ENCODE measurements at places on chromosomes 11 and 22.

DNA sequence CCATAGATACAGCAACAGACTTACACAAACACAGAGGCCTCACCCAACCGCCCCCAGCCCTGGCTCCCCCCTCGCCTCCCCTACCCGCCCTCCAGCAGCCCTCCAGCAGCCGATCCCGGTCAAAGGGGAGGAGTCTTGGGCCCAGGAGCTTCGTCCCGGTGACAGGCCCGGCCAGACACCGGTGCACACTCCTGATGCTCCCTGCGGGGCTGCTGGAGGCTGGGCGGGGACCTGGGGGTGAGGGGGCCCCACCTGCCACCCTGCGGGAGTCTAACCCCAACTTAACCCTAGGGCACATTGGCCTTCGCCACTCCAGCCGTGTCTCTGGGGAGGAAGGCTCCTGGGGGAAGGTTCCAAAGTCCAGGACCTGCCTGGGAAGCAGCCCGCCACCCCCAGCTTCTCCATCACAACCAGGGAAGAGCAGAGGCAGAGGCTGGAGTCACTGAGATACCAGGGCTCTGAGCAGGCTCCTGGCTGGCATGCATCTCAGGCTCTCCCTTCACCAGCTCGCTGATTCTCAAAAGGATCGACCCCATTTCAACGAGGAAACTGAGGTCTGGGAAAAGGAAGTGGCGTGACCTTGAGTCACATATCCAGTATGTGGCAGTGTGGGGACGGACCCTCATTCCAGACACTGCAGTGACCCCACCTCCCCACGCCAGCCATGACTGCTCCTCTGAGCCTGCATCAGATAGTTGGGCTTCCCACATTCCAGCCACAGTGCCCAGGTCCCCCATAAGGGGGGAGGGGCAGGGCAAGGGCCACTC, 14.4 kb downstream of the BCL9L start:
- DNase-seq = no peak

- DNase-seq = no peak
Observed at GRCh38 chr22:46769706-46770105, 7.3 kb downstream of the TBC1D22A start.

- no peak for DNase-seq
Observed at GRCh38 chr11:64015935-64016845, 19.5 kb upstream of the FLRT1 start.

- DNase-seq = peak; percentile 56
Observed at GRCh38 chr22:49992921-49993648, 19.5 kb downstream of the IL17REL start.

DNA sequence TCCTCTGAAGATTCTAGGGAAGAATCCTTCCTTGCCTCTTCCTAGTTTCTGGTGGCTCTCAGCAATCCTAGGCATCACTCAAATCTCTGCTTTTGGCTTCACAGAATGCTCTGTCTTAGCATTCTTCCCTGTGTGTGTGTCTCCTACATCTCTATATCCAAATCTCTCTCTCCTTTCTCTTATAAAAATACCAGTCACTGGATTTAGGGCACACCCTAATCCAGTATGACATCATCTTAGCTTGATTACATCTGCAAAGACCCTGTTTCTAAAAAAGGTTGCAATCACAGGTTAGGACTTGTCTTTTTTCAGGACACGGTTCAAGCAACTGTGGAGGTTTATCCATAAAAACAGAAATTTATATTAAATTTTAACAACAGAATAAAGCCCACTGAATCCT, 54.4 kb downstream of the NARS2 start:
- DNase-seq = no peak

- no peak for DNase-seq
Observed at GRCh38 chr22:35752863-35753189, 35.2 kb downstream of the APOL5 start.

GRCh38 chr11:109728056-109728455, 306.1 kb downstream of the C11orf87 start:
- no peak for DNase-seq

GRCh38 chr11:9990221-9990973, 303.6 kb downstream of the SBF2 start:
- no peak for DNase-seq

DNA sequence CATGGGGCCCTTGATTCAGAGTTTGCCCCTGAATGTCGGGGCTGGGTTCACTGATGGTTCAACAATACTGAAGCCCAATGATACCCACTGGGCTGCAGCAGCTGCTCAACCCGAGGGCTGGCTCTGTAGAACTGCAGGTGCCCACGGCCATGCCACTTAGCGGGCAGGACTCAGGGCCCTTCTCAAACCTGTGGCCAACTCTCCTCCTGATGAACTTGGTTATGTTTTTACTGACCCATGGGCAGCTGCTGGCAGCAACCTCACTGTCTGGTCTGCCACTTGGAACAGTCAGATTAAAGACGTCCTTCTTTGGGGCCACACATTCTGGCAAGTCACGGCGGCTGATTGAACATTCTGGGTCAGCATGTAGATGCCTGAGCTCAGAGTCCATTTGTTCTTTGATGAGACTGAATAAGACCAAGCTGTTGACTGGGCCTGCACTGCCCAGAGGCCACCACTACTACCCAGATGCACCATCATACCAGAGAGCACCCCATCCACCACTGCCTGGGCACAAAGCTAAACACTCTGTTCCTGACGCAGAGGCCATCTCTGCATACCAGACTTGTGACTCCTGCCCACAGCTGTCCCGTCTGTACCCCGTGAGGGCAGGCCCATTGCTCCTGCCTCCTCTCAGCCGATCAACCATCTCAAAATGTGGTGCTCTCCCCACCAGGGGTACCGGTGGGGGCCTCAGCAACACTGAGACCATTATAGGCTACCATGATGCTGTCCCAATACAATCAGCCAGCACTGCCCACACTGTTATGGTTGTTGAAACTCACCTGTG, 67.8 kb downstream of the SHANK2 start:
- no peak for DNase-seq

DNA sequence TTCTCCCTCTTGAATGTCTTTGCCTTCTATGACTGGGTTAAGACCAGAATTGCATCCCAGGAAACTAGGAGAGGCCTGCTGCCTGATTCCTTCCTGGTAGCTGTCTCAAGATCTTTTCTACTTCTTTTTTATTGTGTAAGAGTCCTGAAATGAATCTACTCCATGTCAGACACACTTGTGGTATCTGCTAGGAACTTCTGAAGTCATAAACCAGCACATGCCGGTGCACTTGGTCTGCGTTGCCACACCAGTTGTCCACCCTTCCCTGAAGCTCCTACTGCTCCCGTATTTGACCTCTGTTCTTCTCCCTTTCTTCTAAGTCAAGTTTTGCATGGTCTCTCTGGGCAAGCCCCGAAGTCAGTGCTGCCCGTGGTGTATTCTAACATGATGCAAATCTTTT, 644.2 kb downstream of the ETS1 start:
- no peak for DNase-seq

- DNase-seq = no peak
Observed at GRCh38 chr11:13166036-13166435, 111.6 kb upstream of the BMAL1 start.

GRCh38 chr22:38718414-38718813, 12.7 kb downstream of the GTPBP1 start:
- DNase-seq = no peak

- no peak for DNase-seq
Observed at GRCh38 chr22:39017596-39018365, 3.1 kb upstream of the APOBEC3D start.

- no peak for DNase-seq
Observed at GRCh38 chr11:67160872-67161783, 42.1 kb downstream of the KDM2A start.

GRCh38 chr22:27433585-27434190, 367.9 kb downstream of the MN1 start:
- no peak for DNase-seq

DNA sequence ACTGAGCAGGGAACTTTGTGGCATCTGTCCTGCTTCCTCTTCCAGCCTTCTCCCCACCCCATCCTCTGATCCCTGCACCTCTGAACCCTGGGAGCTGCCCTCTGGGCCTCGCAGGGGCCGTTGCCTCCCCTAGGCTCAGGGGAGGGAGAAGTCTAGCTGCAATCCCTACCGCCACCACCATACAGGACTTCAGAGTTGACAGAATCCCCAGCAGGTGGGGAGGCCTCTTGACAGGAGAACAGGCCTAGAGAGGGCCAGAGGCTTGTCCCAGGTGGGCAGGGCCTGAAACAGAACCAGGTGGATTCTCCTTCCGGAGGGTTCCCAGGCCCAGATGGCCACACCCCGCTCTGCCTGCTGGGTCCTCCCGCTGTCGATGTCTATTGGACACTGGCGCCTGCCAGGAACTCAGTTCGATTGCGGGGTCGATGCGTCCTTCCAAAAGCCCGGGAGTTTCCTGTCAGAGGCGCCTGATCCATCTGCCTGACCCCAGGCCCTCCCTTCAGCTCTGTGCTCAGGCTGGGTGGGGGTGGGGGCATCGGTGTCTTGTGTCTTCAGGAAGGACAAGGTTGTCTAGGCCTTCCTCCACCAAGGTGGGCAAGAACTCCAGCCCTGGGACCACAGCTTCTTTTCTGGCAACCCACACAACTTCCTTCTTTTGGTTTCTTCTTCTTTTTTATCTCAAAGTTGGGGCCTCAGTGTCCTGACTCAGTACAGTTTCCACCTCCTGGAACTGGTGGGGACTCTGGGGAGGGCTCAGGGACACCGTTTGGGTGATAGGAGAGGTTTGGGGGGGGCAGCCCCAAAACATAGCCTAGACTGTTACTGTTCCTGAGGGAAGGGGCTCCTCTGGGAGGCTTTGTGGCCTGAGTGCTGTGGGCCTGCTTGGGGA, 6.4 kb downstream of the STARD10 start:
- DNase-seq = no peak

DNA sequence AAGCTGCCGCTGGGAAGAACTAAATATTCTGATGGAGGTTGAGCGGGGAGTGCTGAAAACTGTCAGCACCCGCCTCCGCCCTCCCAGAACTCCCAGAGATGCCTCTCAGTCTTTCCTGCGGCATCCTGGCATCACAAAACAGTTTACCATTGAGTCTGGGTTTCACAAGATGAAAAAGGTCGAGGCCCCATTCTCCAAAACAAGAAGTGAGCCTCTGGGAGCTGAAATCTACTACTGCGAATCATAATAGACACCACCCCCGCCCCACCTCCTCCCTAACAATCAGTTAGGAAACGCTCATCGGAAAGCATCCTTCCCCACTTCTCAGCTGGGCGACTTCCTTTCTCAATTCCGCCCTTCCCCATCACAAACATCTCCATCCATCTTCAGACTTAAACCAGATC, 1.0 kb downstream of the SUN2 start:
- no peak for DNase-seq

DNA sequence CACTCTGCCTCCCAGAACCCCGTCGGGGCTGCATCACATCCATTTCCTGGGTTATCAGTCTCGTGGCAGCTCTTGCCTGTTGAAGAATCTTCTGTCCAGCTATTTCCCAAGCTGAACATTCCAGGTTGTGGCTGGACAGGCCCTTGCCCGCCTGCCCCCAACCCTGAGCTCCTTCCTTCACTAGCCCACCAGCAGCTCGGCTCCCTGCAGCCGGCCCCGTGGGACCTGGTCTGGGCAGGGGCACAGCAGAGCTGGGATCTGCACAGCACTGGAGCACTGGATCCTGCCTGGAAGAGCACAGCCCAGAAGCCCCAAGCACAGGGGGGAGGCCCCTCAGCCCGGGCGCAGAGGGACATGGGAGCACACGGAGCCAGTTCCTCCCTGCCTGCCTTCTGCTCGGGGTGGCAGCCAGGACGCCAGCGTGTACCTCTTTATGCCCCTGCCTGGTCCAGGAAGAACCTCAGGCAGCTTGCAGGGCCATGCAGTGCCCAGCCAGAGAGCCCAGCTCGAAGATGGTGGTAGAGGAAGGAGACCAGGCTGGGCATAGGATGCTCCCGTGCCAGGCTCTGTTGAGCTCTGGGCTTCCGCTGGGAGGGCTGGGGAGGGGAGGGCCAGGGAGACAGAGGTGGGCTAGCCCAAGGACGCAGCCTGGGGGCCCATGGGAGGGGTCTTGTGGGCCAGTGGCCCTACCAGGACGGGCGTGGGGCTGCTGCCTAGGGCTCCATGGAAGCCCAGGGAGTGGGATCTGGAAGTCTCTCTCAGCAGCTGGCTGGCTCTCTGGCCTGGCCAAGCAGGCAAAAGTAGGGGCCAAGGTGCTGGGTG, 16.6 kb upstream of the GNB1L start:
- no peak for DNase-seq

GRCh38 chr11:73326929-73327811, 19.1 kb downstream of the ARHGEF17 start:
- no peak for DNase-seq

DNA sequence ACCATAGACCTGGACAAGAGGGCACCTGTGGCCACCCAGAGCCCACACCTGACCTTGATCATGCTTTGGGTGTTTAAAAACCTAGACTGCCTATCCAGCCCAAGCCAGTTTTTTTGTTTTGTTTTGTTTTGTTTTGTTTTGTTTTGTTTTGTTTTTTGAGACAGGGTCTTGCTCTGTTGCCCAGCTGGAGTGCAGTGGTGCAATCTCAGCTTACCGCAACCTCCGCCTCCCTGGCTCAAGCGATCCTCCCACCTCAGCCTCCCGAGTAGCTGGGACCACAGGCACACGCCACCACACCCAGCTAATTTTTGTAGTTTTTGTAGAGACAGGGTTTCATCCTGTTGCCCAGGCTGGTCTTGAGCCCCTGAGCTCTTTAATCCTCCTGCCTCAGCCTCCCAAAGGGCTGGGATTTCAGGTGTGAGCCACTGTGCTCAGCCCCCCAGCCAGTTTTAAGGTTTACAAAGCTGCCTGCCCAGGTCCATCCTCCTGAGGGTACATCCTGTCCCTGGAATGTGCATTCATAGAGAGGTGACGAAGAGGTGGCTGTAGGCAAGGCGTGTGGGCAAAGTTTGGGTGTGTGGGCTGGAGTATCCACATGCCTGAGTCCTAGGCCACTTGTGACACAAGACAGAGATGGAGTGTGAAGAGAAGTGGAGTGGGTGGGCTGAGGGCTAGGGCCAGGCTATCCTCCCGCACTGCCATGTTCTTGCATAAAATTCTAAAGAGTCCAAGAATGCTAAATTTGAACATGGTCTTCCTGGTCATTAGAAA, 3.3 kb upstream of the CD82 start:
- DNase-seq = no peak

GRCh38 chr11:63912678-63913077, 4.3 kb downstream of the RCOR2 start:
- DNase-seq = no peak

GRCh38 chr11:27740362-27741013, 40.2 kb upstream of the BDNF start:
- no peak for DNase-seq

Data from T-helper 1 cell (primary cell).